ENCODE measurements at places on chromosomes 4 and X.

- DNase-seq: peak; percentile 72
Observed at GRCh38 chrX:16946361-16946964, at the start of gene REPS2. Gene REPS2 (plus strand): TSS chrX:16946658. CDS start chrX:16946862, 204 bp downstream.

GRCh38 chrX:11702965-11703631 lies 37.4 kb upstream of the ARHGAP6 start:
- DNase-seq: no peak

DNA sequence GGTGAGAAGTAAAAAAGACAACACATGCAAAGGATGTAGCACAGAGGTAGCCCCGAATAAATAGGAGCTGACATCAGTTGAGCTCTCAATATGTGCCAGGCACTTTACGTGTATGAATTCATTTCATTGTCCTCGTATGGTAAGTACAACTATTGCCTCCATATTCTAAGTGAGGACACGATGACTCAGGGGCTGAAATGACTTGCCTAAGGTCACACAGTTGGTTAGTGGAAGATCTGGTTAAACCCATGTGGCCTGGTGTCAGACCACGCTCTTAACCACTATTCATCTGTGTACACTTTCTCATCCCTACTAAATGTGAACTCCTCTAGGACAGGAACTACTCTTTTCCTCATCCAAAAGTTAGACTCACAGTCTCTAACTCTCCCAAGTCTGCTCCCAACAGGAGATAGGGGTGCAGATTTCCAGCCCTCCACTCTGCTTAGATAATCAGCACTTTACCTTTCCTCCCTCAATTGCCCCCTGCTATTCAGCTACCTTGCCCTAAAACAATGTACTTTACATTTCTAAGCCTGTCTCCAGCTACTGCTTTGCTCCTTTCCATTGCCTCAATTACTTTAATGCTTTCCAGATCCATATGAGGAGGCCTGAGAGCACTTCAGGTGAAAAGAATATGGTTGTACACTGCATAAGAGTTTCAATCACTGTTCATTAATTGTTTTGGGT lies 58.8 kb upstream of the LHFPL1 start:
- DNase-seq: no peak

GRCh38 chr4:73731968-73732610 lies 8.3 kb upstream of the CXCL8 start:
- DNase-seq: no peak

DNA sequence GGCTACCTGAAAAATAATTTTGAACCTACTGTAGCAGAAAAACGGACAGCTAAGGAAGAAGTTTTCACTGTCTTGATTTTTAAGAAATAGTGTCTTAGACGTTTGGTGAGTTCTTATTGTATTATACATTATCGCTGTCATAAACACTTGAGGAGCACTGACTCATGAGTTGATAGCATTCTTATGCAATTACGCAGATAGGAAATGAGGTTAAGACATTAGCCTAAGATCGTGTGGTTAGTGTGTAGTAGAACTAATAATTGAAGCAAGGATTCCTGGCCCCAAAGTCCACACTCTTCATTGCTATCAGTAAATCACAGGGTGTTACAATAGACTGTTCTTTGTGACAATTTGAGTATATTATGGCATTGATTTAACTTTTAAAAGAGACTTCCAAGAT lies 238.1 kb downstream of the ARAP2 start:
- DNase-seq: no peak

- DNase-seq: no peak
Observed at GRCh38 chrX:67568769-67569168, 24.9 kb downstream of the AR start.

DNA sequence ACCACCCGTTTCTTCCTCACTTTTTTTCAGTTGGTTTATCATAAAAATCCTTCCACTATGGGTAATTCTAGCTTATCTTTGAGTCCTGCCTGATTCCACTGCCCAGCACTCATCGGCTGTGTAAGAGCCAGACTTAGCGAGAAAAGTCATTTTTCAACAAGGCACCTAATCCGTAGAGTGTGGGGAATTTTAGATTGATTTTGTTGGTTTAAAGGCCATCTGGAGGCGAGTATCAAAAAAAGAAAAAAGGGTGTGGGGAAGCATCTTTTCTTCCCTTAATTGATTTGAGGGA lies 134.4 kb downstream of the TET2 start:
- DNase-seq: no peak

- DNase-seq: no peak
Observed at GRCh38 chrX:33741807-33742206, 390.3 kb downstream of the FAM47A start.

GRCh38 chr4:21366312-21366711 lies 582.3 kb downstream of the KCNIP4 start:
- no peak for DNase-seq

DNA sequence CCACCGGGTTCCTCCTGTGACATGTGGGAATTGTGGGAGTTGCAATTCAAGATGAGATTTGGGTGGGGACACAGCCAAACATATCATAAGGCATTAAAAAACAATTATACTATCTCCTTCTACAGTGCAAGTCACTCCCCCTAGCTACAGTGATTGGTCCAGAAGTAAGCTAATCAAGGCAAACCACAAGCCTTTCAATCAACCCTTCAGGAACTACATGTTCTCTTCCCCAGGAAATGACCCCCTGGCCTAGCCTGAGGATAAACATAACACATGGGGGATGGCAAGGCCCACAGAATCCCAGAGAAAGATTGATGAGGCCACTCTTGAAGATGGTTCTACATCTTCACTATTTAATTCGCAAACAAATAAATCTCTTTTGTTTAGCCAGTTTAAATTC lies 25.2 kb upstream of the FAM241A start:
- DNase-seq: no peak

GRCh38 chrX:56029188-56029587 lies 203.0 kb upstream of the KLF8 start:
- DNase-seq: no peak

DNA sequence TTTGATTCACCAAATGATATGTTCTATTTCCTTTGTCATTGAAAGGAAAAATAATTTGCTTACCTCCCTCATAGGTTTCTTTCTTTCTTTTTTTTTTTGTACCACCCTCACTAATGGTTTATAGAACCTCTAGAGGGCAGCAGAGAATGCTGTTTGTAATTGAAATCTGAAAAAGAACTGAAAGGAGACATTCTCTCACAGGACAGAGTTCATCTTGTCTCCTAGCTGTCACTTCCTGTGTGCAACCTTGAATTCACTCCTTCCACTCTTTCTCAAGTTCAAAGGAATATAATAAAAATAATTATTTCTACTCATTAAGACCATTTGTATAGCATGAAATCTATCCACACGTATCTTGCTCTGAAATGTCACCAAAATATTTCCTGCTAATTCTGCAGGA lies 51.0 kb downstream of the GUCY1B1 start:
- peak; percentile 74 for DNase-seq

DNA sequence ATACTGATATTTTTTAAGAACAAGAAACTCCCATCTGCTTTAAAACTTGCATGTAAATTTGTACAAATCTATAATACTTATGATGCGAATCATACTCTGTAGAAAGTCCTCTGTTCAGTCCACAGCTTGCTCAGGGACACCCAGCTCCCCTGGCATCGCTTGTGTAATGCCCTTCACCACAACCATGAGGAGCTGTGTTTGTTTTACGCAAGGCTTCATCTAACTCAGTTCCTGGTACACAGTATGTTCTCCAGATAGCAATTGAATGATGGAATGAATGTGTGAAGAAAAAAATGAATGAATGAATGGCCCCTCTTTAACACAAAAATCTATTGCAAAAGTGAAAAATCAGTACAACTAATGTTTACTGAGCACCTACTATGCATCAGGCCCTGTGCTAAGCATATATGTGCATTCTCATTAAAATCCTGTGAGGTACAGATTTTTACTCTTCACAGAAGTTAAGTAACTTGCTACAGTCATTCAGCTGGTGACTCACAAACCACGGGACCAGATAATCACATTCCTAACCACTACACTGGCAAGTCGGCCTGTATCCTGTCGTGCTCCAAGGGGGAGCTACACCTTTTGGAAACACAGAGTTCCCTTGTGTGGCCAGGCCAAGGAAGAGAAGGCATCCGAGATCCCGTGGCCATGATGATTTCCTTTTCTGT lies 58.7 kb upstream of the KDR start:
- no peak for DNase-seq

DNA sequence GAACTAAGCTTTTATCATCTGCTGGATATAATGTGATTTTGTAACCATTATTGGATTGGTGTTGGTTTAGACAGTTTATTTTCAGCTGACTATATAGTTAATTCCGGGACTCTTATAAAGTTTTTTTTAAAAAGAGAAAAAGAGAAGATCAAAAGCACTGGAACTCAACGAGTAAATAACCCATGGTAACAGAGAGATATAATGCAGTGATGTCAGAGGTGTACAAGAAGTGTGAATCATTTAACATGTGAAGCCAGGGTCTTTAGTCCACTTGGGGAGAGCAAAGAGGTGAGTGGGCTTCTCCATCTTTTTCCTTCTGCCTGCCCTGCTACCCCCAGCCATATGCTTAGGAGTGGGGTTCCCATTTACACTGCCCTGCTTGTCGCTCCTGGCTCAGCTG lies 3.2 kb downstream of the TMEM165 start:
- DNase-seq: peak; percentile 6

- DNase-seq: peak; percentile 34
Observed at GRCh38 chr4:153466949-153467896, 1.1 kb downstream of the TMEM131L start.

GRCh38 chrX:106903856-106904528 lies 851 bp upstream of the RIPPLY1 start:
- DNase-seq: no peak

- no peak for DNase-seq
Observed at GRCh38 chrX:130909469-130910136, 6.6 kb upstream of the ENOX2 start.

GRCh38 chrX:75151827-75152592 lies 4.1 kb downstream of the ABCB7 start:
- no peak for DNase-seq

- DNase-seq: no peak
Observed at GRCh38 chr4:9936129-9936644, 85.1 kb downstream of the SLC2A9 start.

- no peak for DNase-seq
Observed at GRCh38 chrX:13140007-13140406, 95.6 kb upstream of the FAM9C start.

GRCh38 chr4:56530269-56531148 lies 24.9 kb downstream of the ARL9 start:
- DNase-seq: peak; percentile 87

- no peak for DNase-seq
Observed at GRCh38 chrX:71017396-71017939, 50.7 kb downstream of the SNX12 start.

DNA sequence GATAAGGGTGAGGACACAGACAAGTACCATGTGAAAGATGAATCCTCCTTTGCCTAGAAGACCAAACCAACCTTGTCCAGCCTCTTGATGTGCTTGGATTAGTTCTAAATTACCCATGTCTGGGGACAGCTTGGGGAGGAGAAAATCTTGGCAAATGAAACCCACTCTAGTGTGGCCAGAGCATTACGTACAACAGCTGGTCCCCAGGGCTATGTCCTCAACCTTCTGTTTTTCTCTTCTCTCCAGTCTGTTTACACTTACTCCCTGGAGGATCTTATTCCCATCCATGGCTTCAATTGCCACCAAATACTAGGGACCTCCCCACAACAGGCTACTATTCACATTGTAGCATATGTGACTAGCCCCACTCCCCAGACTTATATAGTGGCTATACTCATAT lies 384.5 kb downstream of the OPHN1 start:
- DNase-seq: no peak

DNA sequence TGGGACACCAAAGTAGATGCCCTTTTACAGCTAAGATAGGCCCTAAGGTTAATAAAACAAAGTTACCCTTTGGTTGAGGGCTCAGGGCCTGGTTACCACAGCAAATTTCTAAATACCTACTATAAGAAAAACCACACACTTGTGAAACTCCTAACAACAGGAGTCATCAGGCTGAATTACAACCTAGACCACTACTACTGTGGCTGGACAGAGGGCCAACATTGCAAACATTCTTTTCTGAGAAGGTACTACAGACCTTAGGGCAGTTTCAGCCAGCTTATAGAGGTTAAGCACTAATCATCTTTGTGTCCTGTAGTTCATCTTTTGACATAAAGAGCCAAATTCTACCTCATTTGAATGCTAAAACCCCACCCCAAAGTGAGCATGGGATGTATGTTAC lies 504.0 kb downstream of the RAPGEF2 start:
- peak; percentile 17 for DNase-seq

DNA sequence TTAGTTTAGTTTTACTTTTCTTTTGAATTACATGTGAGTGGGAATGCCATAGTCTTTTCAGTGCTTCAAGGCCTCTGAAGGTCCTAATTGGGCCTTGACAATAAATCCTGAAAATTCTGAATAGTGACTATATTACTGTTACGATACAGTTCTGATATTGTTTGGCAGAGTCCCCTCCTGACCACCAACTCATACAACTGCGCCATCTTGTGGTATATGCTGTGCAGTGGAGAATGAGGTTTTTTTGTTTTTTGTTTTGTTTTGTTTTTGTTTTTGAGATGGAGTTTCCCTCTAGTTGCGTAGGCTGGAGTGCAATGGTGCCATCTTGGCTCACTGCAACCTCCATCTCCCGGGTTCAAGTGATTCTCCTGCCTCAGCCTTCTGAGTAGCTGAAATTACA lies 56.6 kb upstream of the CHRDL1 start:
- peak; percentile 26 for DNase-seq

GRCh38 chr4:31458813-31459212 lies 738.6 kb downstream of the PCDH7 start:
- no peak for DNase-seq

DNA sequence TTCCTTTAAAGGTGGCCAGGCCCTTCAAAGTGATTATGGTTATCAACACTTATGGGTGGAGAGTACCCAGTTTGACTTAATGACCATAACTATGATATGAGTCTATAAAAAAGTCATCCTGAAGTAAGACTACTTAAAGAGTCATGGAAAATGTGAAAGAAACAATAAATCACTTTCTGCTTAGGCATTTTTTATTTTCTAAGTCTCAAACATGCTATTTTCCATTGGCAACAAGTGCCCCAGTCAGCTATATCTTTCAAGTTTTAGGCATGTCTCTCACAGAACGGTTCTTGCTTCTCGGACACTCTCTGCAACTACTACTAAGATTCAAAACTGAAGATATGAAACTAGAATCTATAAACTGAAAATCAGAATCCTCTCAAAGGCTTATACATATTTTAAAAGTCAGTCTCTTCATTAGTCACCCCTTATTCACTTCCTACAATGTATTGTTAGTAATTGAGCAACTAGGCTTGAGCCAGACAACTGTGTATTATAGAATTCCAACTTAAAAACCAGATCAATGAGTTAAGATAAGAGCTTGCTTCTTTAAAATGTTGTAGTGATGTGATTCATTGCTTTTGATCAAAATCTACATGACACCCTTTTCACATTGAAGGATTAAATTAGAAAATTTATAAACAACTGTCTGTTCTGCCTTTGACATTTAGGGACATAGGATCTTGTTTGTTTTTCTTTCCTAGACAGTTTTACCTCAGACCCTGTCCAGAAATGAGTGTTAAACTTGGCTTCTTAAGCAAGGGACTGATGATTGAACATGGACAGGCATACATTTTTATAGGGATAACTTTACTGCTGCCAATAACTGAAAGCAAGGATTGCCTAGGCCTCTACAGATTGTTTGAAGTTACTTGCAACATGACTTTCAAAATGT lies 2.9 kb downstream of the ANTXR2 start:
- peak; percentile 36 for DNase-seq

GRCh38 chr4:94577136-94577535 lies 125.4 kb downstream of the PDLIM5 start:
- peak; percentile 77 for DNase-seq

Measured in cardiac muscle cell (in vitro differentiated cells and primary cell).